DMS79 treated with DMSO at 0.1 percent for 48 hours (cell line): ENCODE measurements at places on chromosomes 1 and 21.

GRCh38 chr1:186760446-186760845, 68.3 kb upstream of the PLA2G4A start:
- DNase-seq, result no peak

DNA sequence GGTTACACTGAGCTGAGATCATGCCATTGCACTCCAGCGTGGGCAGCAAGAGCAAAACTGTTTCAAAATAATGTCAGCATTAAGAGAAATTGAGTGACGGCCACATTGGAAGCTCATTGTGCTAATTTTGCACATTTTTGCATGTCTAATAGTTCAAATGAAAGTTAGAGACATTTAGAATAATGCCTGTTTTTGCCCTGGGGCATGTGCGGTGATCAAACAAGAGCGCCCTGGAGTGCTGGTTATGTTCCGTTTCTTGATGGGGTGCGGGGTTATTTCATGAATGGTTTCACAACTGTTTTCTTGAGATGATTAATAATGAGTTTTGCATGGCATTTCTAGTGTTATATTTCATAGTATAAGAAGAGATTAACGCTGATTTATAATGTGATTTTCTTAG, 13.1 kb downstream of the OR2T11 start:
- no peak for DNase-seq

- DNase-seq, result peak; percentile 46
Observed at GRCh38 chr1:222443566-222443965, 104.3 kb downstream of the HHIPL2 start.

GRCh38 chr1:182731852-182732575, 47.6 kb upstream of the RGS8 start:
- DNase-seq, result no peak

DNA sequence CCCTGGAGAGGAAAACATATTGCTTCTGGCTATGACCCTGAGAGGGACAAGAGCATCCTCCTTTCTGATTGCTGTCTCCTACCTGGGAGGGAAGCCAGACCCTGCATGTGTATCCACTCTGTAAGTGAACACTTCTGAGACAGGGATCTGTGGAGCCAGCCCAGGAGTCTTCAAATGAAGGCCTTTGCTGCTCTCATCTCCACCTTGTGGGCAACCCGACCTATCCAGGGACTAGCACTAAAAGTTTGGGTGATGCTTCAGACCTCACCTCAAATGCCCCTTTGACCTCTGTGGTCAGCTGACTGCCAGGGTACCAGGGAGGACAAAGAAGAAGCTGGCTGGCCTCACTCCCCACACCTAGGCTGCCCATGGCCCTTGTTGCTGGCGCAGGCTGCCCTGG, 64.7 kb downstream of the KCND3 start:
- DNase-seq, result no peak
